Omental fat pad (tissue), 4 donors: ENCODE measurements at places on chromosomes 6 and 20.
A peak's percentile ranks its signal among the peaks of the same experiment; 100 is the strongest.

GRCh38 chr20:1212607-1213396 lies 9.5 kb downstream of the C20orf202 start:
- DNase-seq, result no peak

DNA sequence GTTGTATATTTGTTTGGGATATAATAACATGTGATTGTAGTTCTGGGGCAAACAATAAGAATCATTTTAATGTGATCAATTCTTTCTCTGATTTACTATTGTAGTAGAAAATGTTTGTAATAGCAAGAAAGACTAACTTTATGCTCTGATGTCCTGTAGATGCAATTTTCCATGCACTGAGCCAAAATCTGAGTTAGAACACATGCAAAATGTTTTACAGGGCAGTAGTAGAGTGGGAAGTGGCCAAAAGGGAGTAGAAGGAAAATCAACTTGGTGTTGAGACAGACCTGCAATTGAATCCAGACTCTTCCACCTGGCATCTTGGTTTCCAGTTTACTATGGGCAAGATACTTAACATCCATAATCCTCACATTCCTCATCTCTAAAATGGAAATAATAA lies 93.5 kb upstream of the BMP5 start:
- no peak for DNase-seq

DNA sequence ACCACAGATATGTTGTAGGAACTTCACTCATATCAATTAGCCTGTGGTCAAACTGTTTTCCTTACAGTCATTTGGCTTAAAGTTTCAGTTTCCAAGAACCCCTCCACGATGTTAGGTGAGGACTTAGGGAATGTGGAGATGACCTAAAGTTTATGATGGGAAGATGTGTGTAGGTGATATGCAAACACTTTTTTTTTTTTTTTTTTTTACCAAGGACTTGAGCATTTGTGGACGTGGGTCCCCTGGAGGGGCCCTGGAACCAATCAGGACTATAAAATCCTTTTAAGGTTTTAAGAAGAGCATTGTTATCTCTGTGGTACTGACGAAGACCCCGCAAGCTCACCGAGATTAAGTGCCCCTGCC lies 478 bp upstream of the MTHFD1L start:
- no peak for DNase-seq

DNA sequence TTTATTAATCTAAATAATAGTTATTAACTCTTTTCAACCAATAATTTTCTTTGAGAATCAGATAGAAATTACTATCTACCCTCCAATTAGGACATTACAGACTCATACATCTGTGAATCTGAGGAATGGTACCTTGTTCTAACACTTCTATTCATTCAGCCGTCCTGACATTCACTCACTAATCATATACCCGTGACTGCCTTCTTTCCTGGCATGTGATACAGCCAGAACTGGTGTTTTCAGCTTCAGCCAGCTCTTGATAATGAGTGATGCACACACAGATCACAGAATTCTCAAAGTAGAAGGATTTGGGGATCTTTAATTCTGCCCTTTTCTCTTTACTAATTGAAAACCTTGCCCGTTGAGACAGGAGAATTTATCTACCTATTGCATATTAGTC lies 499.9 kb downstream of the UTRN start:
- DNase-seq, result no peak

GRCh38 chr6:161082215-161082614 lies 90.6 kb downstream of the MAP3K4 start:
- no peak for DNase-seq

DNA sequence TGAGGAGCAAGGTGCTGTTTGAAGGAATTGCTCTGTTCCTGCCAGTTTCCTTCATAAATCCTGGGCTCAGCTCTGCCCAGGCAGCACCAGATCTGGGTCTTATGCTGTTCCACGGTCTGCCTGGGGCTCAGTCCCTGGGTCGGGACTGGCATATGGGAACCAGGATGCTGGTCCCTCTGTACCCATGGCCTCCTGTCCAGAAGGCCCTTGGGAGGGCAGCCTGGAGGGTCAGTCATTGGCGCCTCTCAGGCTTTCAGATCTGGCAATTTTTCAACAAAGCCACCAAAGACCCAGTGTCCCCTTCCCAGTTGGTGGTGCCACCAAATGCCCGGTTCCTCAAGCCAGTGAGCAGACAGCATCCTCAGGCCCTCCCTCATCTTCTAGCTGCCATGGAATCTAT lies 232.7 kb upstream of the SULF2 start:
- no peak for DNase-seq

GRCh38 chr6:144311361-144311760 lies 26.2 kb downstream of the UTRN start:
- no peak for DNase-seq

- DNase-seq, result no peak
Measured at GRCh38 chr6:3026791-3027626, 27.3 kb downstream of the NQO2 start.

- no peak for DNase-seq
Measured at GRCh38 chr6:134753001-134753400, 196.9 kb downstream of the ALDH8A1 start.

DNA sequence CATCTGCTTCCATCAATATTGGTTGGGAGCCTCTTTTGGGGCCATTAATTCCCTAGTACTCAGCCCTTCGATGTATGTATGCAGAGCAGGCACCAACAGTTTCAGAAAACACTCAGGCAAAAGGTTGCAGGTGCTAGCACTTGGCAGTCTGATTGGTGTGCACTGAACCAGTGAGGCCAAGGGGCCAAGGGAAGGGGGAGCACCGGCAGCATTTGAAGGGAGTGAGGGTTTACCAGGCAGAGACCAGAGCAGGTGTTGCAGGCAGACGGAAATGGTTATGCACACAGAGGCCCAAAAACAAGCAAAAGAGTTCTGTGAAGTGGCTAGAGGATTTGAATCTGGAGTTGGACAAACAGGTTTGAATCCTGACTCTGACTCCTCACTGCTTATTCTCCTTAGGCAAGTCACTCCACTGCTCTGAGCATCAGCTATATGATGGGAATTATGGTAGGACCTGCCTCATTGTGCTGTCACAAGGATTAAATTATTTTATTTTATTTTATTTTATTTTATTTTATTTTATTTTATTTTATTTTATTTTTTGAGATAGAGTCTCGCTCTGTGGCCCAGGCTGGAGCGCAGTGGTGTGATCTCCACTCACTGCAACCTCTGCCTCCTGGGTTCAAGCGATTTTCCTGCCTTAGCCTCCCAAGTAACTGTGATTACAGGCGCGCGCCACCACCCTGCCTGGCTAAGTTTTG lies 58.1 kb upstream of the SHLD1 start:
- DNase-seq, result no peak

GRCh38 chr20:57657535-57658446 lies 37.6 kb upstream of the ZBP1 start:
- DNase-seq, result peak; percentile 19

GRCh38 chr6:19705606-19706005 lies 131.6 kb upstream of the ID4 start:
- DNase-seq, result no peak

DNA sequence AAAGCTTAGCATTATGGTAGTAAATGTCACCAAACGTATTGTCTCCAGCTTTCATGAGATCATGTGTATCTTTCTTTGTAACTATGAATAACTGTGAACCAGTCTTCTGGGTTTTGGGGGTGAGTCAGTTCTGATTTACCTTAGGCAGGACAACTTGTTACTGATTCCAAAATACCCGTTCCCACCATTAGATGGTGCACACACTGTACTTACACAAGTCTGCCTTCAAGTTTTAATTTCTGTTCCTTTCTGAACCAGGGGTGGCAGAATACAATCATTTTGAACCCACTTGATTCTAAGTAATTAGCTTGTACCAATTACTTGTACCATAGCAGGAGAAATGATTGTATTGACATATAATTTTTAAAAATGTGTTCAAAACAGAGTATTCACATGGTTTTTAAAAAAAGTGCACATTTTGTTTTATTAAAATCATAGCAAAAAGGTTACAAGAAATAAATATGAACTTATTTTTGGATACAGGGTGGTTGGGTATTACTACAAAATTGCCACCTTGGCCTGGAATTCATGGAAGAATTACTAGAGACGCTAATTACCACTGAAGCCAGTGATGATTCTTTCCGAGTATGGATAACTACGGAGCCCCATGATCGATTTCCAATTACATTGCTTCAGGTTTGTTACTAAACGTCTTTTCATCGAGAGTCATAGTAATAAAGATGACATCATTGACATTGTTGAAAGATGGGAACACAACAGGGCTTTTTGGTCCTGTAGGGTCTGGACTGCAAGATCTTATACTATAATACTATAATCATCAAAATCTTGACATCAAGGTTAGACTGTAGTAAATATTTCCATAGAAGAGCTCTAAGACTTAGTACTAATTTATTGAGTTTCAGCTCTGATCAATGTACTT lies 75.2 kb upstream of the GLP1R start:
- no peak for DNase-seq

DNA sequence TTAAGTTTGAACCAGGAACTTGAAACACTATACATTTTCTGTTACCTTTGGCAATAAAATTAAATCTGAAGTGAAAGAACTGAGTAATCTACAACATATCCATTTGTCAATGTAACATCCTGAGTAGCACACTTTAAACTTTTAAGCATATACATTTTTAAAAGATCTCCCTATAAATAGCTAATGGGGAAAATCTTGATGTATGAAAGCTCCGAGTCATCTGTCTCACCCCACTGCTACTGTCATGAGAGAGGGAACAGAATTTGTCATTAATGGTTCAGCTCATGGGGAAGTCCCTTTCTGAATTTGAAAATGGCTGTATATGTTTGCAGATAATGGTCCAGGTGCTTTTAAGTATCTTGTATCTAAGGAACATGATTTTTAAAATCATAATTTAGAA lies 55.2 kb upstream of the NOX3 start:
- no peak for DNase-seq

- no peak for DNase-seq
Measured at GRCh38 chr6:87182321-87182720, 27.0 kb downstream of the ZNF292 start.

DNA sequence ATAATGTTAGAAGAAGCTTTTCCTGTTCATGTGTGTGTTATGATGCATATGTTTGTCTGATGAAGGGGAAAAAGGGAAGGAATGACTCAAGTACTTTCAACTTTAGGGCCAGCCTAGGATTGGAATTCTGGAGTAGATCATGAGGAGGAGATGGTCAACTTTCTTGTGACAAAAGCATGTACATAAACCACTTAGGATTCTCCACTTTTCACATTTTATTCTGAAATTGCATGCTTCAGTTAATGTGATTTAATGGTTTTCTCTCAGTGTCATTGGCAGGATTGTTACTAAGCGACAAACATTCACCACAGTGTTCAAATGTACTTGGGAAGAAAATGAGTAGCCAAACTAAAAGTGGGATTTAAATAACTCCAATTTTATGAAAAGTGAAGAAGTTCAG lies 80.1 kb downstream of the UTRN start:
- DNase-seq, result no peak

GRCh38 chr6:148497257-148497656 lies 154.6 kb downstream of the SASH1 start:
- DNase-seq, result no peak

- no peak for DNase-seq
Measured at GRCh38 chr20:64155258-64156135, 8.8 kb upstream of the MYT1 start.

DNA sequence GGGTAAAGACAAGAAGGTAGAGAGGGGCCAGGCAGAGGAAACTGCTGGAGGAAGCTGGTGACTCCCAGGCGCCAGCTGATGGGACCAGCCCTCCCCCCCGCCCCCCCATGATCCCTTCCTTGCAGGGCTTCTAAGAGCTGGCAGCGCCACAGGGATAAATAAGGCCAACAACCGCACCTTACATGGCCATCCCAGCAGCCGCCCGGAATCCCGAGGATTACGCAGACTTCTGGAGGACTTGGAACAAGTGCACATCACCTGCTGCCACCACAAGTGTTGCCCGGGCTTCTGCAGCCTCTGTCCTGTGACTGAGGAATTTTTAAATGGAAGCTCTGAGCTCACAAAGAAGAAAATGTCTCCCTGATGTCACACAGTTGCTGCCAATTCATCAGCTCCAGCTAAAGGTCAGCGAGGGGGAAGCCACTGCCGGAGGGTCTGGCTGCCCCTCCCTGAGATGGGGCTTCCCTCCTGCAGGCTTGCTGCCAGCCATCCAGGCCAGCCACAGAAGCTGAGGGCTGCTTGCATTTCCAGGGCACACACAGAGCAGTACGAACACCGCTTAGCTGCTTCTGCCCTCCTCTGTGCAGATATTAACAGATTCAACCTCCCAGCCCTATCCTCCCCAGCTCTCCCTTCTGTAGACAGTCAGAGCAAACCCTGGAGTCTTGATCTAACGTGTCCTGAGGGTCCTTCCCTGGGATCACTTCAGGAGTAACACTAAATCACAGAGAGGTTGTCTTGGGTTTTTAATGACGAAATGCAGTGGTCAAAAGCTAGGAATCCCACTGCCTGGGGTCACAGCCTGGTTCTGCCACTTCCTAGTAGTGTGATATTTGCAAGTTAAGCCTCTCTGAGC lies 38.6 kb upstream of the PIM1 start:
- no peak for DNase-seq

GRCh38 chr6:157528931-157529653 lies 148.1 kb downstream of the ZDHHC14 start:
- no peak for DNase-seq

- no peak for DNase-seq
Measured at GRCh38 chr20:10332656-10333415, 101.2 kb downstream of the MKKS start.

DNA sequence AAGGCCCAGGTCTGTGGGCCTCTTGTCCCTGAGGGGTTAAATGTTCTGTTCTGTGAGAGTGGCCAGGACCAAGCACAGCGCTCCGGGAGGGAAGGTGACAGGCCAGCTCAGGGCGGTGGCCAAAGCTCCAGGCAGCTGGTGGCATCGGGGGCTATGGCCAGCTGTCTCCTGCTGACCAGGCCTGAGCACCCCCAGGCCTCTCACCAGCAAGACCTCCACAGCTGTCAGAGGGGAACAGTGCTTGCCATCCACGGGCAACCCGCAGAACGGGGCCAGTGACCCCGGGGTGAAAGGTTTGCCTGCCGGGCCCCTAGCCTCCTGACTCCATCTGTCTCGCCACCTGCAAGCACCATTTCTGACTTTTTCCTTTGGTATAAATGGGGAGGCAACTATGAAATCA lies 46.0 kb downstream of the EYA2 start:
- DNase-seq, result no peak

GRCh38 chr6:27651371-27651732 lies 178.4 kb upstream of the ZNF184 start:
- DNase-seq, result no peak

DNA sequence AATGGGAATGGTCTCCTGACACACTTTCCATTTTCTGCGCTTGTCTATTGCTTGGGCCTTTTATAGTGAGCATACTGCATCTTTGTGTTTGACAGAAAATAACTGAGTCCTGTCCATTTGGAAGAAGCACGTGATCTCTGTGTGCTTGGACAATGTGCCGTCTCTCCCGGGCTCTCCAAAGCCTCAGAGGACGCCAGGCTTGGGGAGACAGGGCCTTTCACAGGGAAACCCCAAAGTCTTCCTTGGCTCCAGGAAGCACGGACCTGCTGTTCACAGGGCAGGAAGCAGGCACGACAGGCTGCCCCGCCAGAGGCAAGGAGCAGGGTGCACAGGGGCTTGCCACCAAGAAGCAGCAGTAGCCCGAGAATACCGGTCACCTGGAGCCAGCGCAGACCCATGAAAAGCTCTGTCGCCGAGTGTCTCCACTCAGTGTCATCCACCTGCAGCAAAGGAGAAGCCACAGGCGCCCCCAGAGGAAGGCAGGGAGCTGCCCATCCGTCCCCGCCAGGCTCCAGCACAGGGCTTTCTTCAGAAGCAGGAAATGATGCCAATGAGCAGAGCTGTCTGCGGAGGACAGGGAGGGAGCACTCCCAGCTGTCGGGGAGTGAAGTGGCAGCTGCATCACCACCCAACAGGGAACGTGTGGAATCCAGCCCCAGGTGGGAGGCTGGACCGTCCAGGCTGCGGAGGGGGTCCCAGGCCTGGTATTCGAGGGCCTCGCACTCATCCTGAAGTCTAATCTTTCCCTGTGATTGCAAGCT lies 135.1 kb downstream of the AGPAT4 start:
- no peak for DNase-seq
